Activated CD4-positive, alpha-beta T cell treated with anti-CD3 and anti-CD28 coated beads, Interleukin-2, amount 50 U/mL, for 48 hours (primary cell): ENCODE measurements at places on chromosomes 16 and 17.

GRCh38 chr17:72021417-72022041, 99.3 kb upstream of the SOX9 start:
- DNase-seq: no peak

DNA sequence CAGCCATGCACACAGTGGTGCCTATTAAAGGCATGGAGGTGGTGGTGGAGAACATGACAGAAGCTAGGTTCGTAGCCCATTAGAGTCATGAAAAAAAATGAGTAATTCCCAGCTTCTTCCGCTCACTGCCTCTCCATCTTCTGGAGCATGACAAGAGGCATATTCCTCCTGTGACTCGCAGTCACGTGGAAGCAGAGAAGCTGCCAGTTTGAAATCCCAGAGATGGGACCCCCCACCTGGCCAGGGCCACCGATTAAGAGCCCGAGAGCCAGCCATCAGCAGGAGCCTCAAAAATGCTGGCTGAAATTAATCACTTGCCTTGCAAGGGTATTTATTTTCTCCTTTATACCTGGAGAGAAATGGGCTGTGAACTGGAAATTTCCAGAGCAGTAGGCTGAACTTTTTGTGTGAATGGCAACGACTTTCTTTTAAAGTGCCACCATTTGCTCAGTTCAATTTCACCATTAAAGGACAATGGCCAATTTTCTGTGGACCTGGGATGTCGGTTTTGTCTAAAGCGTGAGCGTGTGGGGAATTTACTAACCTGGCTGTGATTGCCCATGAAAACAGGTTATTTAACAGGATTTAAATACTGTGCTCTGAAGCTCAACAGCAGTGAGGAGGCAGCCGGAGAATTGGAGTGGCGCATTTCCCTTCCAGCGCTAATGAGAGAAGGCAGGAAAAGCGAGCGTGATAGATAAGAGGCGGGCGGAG, 189.7 kb upstream of the SDK2 start:
- no peak for DNase-seq

- DNase-seq: no peak
These were observed 30.7 kb downstream of the SDK2 start for GRCh38 chr17:73613271-73614233.

DNA sequence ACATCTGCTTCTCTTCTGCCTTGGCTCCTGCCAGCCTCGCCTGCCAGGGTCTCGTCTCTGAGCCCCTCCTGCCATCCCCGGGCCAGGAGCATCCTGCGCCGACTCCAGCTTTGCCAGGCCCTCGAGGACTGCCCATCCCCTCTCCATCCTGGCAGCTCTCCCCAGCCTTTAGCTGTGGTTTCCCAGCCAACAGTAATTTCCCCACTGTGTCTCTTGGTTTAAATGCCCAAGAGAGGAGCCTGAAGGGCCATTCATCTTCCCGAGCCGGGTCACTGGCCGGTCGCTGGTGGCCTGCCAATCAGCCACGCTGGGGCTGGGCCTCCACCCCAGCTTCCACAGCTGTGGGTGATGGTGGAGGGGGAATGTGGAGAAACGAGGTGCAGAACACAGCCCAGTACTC, 47.8 kb downstream of the MRC2 start:
- DNase-seq: no peak

DNA sequence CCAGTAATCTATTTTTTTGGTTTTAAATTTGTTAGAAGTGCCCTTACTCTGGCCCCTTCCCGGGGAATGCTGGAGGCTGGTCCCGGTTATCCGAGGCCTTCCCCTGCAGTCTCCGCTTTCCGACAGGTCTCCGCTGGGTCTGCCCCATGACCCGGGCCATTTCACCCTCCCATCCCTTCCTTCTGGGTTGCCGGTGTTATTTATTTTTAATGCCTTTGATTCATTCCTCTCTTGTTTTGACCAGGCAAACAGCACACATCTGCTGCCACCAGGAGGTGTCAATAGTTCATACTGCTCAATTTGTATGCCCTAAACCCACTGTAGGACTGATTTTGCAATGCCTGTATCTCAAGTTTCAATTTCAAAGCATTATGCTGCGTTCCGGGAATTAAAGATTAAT, 113.2 kb upstream of the IRX5 start:
- no peak for DNase-seq
